ENCODE measurements at places on chromosomes 4 and X.

DNA sequence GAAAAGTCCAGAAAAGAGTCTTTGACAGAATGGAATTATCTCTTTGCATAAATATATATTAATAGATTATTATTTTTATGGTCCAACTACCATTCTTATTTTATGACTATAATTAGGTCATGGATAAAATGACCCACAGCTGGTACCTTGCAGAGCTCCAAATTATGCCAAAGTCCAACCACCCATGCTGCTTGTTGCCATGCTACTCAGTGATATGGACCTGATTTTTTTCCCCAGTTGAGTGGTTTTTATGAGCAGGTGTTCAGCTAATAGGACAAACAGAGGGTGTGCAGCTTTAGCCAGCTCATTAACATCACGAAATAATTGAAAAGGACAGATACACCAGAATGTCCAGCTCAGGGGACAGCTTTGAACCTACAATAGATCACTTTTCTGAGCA is 9.7 kb downstream of the HOPX start:
- DNase-seq = no peak

DNA sequence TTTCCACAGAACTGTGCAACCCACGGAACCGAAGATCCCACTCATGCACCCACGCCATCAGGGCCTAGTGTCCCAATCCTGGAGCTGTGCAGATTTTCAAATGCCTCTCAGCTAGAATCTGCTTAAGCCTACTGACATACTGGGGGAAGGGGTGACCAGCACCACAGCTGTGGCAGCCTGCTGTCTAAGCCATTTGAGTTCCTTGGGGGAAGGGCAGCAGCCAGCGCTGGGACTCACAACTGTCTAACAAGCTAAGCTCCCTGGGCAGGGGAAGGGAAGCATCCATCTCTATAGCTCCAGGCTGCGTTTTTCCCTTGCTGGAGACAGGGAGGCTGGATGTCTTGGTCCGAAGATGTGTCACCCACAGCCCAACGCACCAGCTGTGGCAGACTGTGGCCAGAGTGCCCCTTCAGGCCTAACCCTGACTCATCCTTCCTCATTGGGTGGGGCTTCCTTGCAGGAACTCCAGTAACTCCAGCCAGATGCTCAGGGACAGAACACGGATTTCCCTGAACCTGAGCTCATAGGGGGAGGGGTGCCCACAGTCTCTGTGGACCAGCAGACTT is 194.8 kb downstream of the CHRDL1 start:
- DNase-seq = no peak

DNA sequence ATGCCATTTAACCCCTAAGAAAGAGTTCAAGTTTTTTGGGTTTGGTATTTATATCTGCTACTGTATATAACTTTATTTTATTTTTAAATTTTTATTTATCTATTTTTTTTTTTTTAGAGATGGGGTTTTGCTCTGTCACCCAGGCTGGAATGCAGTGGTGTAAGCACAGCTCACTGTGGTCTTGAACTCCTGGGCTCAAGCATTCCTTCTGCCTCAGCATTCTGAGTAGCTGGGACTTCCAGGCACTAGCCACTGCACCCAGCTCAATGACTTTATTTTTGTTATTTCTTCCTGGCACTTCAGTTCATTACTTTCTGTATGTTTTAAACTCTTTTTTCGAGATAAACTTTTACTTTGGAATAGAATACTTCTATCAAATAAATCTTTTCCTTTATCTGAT is 42.4 kb upstream of the PGAM4 start:
- no peak for DNase-seq

DNA sequence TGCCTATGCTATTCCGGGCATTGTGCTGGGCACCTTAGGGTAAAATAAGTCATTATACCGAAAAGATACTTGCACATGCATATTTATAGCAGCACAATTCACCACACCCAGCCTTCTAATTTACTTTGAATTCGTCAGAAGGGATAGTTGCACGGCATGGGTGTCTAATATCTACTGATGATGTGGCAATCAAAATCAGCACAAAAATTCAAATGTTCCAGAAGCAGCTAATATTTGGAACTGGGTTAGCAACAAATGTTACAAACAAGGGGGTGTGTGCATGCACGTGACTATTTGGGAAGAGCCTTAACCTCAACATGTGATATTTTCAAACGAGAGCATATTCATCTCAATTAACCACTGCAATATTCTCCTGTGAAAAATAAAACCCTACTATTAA is 79.7 kb upstream of the PRSS48 start:
- DNase-seq = no peak

DNA sequence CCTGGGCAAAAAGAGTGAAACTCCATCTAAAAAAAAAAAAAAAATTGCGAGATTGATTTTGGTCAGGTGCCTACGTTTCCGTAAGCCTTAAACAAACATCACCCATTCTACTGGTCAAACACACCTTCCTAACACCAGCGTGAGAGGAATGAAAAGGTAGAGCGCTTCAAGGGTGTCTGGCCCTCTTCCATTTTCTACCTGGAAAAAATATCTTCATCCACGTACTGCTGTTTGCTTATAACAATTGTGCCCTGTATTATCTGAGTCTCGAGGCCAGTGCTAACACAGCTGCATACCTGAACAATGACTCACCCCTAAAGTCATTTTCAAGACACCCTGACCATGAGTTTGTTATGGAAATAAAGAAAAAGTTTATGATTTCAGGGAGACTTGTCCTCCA is 13.9 kb downstream of the TMSB4X start:
- no peak for DNase-seq

DNA sequence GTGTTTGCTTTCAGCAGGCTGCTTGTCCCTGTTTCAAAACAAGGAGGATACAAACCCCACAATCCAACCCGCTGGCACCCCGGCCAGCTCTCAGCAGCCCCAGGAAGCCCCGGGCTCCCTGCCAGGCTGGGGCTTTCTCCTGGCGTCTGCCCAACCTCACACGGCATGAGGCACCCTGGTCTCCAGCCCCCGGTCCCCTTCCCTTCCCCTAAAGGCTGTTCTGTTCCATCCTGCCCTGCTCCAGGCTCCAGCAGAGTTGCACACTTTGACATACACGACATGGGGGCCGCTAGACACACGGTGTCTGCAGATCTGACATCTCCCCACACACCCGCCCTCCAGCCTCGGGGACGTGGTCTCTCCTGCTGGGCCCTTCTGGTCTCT is 107.7 kb upstream of the ADRA2C start:
- DNase-seq = no peak

DNA sequence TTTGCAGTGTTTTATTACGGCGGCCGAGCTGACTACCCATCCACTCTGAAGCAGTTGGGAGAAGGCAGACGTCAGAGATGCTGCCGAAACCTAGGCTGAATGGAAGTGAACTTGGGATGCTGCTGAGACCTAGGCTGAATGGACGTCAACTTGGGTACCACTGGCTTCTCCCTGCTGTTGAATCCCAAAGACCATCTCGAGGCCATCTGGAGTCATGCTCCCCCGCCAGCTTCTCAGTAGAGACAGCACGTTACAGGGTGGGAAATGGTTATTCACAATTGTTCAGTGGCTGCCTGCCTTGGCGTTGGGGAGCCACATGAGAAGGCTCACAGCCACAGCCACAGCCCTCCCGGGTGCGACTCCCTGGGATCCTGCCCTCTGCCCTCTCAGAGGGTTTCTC is 40.9 kb downstream of the P2RY8 start:
- DNase-seq = no peak

- no peak for DNase-seq
Observed at GRCh38 chr4:32102896-32103295, 1382.7 kb downstream of the PCDH7 start.

DNA sequence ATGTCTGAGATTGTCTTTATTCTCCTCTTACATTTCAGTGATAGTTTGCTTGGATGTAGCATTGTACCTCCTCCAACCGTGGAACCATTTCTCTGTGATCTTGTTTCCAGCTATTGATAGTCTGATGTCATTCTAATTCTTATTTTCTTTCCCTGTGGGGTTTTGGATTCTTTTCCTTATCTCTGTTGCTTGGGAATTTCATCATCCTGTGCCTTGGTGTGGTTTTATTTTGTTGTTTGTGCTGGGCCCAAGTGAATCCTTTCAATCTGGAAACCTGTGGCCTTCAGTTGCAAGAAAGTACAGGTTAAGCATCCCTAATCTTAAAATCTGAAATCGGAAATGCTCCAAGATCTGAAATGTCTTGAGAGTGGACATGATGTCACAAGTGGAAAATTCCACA is 22.0 kb downstream of the MSX1 start:
- no peak for DNase-seq

- no peak for DNase-seq
Observed at GRCh38 chr4:117478702-117479101, 393.3 kb upstream of the TRAM1L1 start.

- no peak for DNase-seq
Observed at GRCh38 chr4:1566838-1567518, 117.1 kb downstream of the FAM53A start.

GRCh38 chr4:74878323-74878722 is 54.6 kb upstream of the PARM1 start:
- DNase-seq = no peak

GRCh38 chr4:183284965-183285364 is 35.1 kb downstream of the CLDN22 start:
- DNase-seq = no peak

- DNase-seq = no peak
Observed at GRCh38 chr4:145539671-145540070, 58.0 kb downstream of the SMAD1 start.

GRCh38 chr4:74897386-74897785 is 35.5 kb upstream of the PARM1 start:
- no peak for DNase-seq

DNA sequence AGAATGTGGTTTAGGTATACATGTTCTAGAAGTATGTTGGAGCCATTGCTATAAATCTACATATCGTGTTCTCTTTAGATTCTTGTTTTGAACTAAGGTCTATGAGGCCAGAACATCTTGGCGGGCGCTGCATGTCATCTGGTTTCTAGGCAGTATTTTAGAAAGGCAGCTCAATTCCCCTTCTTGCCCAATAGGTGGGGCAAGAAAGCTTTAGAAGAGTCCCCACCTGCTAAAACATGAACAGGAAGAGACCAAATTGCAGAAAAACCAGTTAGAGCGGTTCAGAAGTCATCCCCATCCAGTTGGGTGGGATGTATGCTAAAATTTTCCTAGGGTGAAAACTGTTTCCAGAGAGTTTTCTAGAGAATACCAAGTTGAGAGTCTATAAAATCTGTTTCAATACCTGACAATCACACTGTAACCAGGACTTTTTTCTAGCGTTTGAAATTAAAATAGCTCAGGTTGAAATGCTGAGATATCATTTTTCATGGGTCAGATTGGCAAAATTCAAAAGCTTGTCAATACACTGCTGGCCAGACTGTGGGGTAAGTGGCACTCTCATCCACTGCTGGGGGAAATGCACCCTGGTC is 17.5 kb upstream of the SH3KBP1 start:
- no peak for DNase-seq

- DNase-seq = no peak
Observed at GRCh38 chr4:109809655-109810054, 5.9 kb upstream of the GAR1 start.

GRCh38 chr4:112923516-112923915 is 125.9 kb upstream of the ANK2 start:
- no peak for DNase-seq

DNA sequence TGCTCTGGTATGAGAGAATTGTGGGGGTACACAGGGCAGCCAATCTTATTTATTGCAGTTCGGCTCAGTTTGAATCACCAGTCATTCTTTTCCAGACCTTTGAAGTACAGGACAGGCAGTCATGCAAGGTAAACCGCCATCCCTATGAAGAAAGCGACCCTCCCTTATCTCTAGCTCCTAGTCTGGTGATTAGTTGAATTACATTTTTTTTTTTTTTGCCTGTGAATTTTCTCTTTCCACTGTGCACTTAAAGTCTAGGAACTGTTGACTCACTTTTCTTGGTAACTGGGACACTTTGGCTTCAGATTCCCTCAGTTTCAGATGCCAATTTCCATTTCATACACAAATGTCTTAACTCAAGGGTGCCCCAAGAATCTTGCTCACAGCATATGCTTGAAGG is 82.4 kb upstream of the FAM9C start:
- DNase-seq = no peak

DNA sequence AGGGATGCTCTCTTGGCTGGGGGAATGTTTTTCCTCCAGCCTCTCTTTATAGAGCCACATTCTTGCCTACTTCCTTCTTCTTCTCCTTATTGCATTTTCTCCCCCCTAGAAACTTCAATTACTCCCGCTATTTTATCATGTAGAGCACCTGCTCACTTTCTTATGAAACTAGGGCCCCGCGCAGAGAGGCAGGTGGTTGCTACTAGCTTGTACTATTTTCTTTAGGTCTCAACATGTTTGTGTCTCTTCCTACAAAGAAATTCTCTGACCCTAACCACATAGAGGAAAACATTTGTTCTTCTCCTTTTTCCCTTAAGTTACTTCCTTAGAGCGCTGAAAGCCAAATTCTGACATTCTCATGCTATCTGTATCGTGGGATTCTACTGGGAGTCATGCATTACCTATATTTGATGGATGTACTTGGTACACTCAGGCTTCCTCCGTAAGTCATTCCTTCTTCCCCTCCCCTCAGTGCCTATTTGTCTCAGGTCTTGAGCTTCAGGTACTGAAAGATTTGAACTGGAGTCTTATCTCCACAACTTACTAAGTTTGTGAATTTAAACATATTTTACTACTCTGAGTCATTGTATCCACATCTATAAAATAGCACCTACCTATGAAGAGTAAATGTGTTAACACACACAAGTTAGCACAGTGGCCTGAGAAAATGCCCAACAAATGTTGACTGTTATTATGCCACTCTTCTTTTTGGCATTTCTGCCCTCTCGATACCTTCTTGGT is 159.1 kb upstream of the LEF1 start:
- no peak for DNase-seq

DNA sequence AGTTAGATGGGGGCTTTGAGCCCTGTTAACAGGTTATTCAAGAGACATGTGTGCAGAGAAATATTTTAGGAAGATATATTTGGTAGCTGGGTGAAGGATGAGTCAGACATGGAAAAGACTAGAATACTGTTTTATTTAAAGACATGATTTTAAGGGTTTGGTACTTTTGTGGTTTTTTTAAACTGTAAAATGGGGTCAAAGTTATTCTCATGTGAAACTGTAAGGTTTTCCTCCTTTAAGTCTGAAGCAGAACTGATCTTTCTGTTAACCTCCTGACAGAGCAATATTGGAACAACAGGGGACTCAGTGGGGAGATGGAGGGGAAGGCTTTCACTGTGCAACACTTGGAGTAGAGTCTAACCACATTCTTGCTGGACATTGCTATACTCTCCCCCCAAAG is 112.4 kb upstream of the LSM6 start:
- DNase-seq = no peak
